ENCODE measurements at places on chromosomes 7 and 10. TPM values are rescaled to one million over a fixed set of nuclear protein-coding genes. Genes with fewer than 3 reads are reported as not detected.
A peak's percentile ranks its signal among the peaks of the same experiment; 100 is the strongest.

Gene MACC1
- 22.1 TPM for total RNA-seq

Gene TFPI2
- 7.1 TPM for total RNA-seq

Gene TRIM50
- total RNA-seq: 0.20 TPM

Gene SFRP5
- 3.0 TPM for total RNA-seq

Gene EFCAB10
- 1.6 TPM for total RNA-seq

Gene CRHR2
- total RNA-seq: not detected

Gene MYPN
- not detected for total RNA-seq

Gene CDC14C
- total RNA-seq: not detected

Gene RELN
- 5.6 TPM for total RNA-seq

DNA sequence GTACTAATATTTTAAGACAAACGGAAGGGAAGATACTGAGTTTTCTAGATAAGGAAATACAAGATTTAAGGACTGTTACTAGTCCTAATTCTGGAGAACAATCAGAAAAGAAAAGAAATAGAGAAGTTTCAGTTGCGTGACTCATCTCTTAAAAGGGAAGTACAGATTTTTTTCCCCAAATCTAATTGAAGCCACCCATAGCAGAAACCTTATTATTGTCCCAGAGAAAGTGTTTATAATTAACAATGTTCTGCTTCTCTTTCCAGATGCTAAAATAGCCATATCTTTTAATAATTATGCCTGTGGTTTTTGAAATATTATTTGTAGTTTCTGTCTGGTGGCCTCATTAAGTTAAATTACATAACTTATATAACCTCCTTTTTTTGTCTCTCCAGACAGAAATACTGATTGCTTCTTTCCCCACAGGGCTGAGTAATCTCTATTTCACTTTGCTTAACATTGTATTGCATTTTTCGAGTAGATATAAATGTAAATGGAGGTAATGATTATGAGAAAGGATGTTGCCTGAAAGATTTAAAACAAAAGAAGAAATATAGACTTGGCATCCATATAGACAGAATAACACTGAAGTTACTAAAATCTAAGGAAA lies 240.7 kb upstream of the MBL2 start:
- no peak overlapping the region for H3K4me3 ChIP-seq
- DNase-seq: no peak
- H3K27ac ChIP-seq: no peak overlapping the region
- H3K27me3 ChIP-seq: no peaks in the 10 kb centered on the region

GRCh38 chr10:133088956-133089800 lies 1.5 kb downstream of the ADGRA1 start:
- H3K27ac ChIP-seq: no peak overlapping the region
- no peaks in the 10 kb centered on the region for H3K4me1 ChIP-seq
- no peak overlapping the region for H3K4me3 ChIP-seq
- DNase-seq: no peak
- peaks cover 62% of the 10 kb centered on the region for H3K27me3 ChIP-seq
- no peaks in the 10 kb centered on the region for H3K36me3 ChIP-seq

DNA sequence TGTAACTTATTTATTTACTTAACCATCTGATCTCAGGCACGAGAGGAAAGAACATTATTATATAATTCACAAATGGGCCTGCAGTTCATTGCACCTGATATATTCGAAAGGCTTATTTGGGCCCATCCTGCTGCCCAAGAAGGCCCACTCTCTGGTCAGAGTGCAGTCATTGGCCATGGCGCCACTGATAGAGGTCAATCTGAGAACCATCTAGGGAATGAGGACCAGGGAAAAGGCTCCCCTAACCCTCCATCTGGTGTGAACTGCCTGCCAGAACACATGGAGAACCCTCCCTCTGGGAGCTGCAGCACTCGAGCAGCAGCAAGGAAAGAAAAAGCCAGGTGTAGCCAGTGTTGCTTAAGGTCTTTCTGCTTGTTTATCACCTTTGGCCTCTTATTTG lies 136.6 kb downstream of the REEP3 start:
- no peaks in the 10 kb centered on the region for H3K27me3 ChIP-seq
- H3K4me3 ChIP-seq: no peak overlapping the region
- no peaks in the 10 kb centered on the region for H3K4me1 ChIP-seq

- no peak overlapping the region for H3K4me3 ChIP-seq
- DNase-seq: no peak
- no peaks in the 10 kb centered on the region for H3K4me1 ChIP-seq
- H3K36me3 ChIP-seq: no peaks in the 10 kb centered on the region
These were observed 76.2 kb downstream of the SFMBT2 start for GRCh38 chr10:7334642-7334964.

- H3K4me3 ChIP-seq: no peak overlapping the region
- no peaks in the 10 kb centered on the region for H3K27me3 ChIP-seq
- H3K4me1 ChIP-seq: no peaks in the 10 kb centered on the region
These were observed 806.9 kb upstream of the SORCS1 start for GRCh38 chr10:107971411-107971810.

- peaks cover 47% of the 10 kb centered on the region for H3K27me3 ChIP-seq
- no peak overlapping the region for H3K4me3 ChIP-seq
- H3K4me1 ChIP-seq: no peaks in the 10 kb centered on the region
- no peak for DNase-seq
- H3K27ac ChIP-seq: no peak overlapping the region
These were observed 48.4 kb upstream of the NKX6-2 start for GRCh38 chr10:132834311-132834761.

DNA sequence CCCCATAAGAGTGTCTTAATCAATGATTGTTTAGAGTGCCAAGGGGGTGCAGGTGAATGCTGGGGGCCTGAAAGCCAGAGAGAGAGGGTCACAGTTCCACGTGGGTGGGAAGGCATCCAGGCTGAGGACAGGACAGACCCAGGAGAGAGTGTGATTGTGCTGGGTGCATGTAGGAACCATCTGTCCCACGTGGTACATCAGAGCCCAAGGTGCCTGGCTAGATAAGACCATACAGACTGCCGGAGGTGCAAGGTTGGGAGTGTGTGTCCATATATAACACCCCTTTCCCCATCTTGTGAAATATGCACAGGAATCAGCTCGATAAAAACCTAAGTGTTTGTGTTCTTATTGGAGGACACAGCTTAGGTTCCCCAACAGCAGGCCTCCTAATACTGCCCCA lies 85.5 kb downstream of the WIPF3 start:
- no peaks in the 10 kb centered on the region for H3K4me1 ChIP-seq
- no peak for DNase-seq
- no peak overlapping the region for H3K27ac ChIP-seq
- no peak overlapping the region for H3K4me3 ChIP-seq
- no peaks in the 10 kb centered on the region for H3K36me3 ChIP-seq

GRCh38 chr7:100681491-100682227 lies 8.1 kb downstream of the GNB2 start:
- no peak overlapping the region for H3K27ac ChIP-seq
- H3K36me3 ChIP-seq: peaks cover 97% of the 10 kb centered on the region
- H3K4me1 ChIP-seq: peaks cover 8% of the 10 kb centered on the region
- no peak for DNase-seq

- peaks cover 4% of the 10 kb centered on the region for H3K4me1 ChIP-seq
- H3K27ac ChIP-seq: no peak overlapping the region
- no peak for DNase-seq
- no peak overlapping the region for H3K4me3 ChIP-seq
These were observed 651.5 kb downstream of the LRMDA start for GRCh38 chr10:76082956-76083355.

GRCh38 chr10:9579110-9579705 lies 1438.5 kb upstream of the CELF2 start:
- no peak overlapping the region for H3K27ac ChIP-seq
- DNase-seq: no peak
- H3K36me3 ChIP-seq: no peaks in the 10 kb centered on the region
- H3K27me3 ChIP-seq: no peaks in the 10 kb centered on the region

GRCh38 chr7:21076054-21076453 lies 289.4 kb upstream of the SP8 start:
- no peaks in the 10 kb centered on the region for H3K4me1 ChIP-seq
- no peaks in the 10 kb centered on the region for H3K27me3 ChIP-seq
- H3K4me3 ChIP-seq: no peak overlapping the region

- H3K4me3 ChIP-seq: no peak overlapping the region
- H3K4me1 ChIP-seq: no peaks in the 10 kb centered on the region
- no peak overlapping the region for H3K27ac ChIP-seq
- no peak for DNase-seq
These were observed 307.2 kb downstream of the HGF start for GRCh38 chr7:81462672-81463071.

DNA sequence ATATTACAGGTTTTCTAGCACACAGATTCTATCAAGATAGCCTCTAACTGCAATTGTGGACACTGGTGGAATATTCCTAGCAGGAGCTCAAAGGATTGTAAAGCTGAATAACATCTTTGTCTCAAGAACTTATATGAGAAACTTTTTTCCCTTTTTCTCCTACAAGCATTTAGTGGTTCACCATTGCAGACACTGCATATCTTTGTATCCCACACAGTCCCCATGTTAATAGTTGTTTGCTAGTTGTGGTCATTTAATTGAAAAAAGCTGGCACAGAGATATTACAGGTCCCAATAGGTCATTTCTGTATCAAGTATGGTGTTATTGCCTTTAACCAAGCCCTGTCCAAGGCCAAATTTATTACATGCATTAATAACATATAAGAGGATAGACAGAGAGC lies 226.2 kb upstream of the TCF7L2 start:
- DNase-seq: no peak
- no peaks in the 10 kb centered on the region for H3K36me3 ChIP-seq
- H3K4me1 ChIP-seq: no peaks in the 10 kb centered on the region
- no peak overlapping the region for H3K4me3 ChIP-seq

DNA sequence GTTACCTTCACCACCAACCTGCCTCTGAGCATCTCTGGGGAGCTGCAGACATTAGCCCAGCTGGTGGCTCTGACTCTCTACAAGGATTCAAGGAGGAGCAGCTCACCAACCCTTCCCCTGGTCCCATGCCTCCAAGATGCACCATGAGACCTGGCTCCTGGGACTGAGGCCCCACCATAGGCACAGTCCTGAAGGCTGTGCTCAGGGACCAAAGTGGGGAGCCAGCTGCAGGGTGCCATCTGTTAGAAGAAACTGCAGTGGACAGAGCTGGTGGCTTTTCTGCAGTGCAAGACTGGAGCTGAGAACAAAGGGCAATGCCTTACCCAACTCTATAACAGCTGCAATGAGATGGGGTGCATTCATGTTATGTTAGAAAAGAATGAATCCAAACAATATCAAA lies 581.6 kb downstream of the TCERG1L start:
- no peaks in the 10 kb centered on the region for H3K4me1 ChIP-seq
- no peak overlapping the region for H3K4me3 ChIP-seq
- H3K36me3 ChIP-seq: no peaks in the 10 kb centered on the region
- DNase-seq: peak; percentile 16
- no peak overlapping the region for H3K27ac ChIP-seq
- H3K27me3 ChIP-seq: no peaks in the 10 kb centered on the region

DNA sequence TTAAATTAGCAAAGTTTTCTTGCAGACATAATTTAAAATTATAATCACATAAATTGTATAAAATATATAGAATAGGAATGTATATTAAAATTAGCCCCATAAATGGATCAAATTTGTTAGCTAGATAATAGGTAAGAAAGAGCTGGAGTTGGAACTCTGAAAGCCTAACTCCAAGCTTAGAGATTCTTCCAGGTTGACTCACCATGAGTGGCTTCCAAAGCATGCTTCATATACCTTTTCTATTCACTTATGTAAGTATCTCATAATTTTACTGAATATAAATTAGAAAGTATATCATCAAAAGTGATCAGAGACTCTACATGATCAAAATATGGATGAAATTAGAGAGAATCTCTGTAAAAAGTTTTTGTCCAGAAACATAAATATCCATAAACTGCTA lies 320.7 kb upstream of the MAGI2 start:
- H3K27ac ChIP-seq: no peak overlapping the region
- no peaks in the 10 kb centered on the region for H3K27me3 ChIP-seq
- no peaks in the 10 kb centered on the region for H3K4me1 ChIP-seq
- no peak overlapping the region for H3K4me3 ChIP-seq

DNA sequence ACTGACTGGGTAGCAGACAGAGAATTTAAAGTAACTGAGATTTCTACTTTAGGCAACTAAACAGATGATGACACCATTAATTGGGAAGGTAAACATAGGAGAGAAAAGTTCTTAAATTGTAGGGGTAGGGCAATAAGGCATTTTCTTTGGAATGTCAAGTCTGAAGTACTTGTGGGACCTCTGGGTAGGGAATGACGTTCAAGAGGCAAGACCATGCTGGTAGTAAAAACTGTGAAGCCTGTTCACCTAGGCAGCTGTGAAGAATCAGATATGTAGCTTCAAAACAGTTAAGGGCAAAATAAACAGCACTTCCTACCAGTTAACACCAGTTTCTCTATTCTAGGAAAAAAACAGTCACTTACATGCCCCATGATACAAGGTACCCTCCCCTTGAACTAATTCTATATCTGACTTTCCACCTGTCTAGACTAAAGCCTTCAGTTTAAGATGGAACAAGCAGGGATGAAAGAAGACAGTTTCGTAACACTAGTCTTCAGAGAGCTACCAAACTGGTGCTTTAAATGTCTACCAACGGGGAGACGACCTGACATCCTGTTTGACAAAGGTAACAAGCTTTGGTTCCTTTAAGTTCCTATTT lies 63.1 kb upstream of the KCNIP2 start:
- DNase-seq: no peak
- no peaks in the 10 kb centered on the region for H3K27me3 ChIP-seq
- peaks cover 20% of the 10 kb centered on the region for H3K36me3 ChIP-seq
- peaks cover 5% of the 10 kb centered on the region for H3K4me1 ChIP-seq
- no peak overlapping the region for H3K4me3 ChIP-seq
- H3K27ac ChIP-seq: no peak overlapping the region

GRCh38 chr10:62154231-62154630 lies 114.4 kb downstream of the RTKN2 start:
- no peaks in the 10 kb centered on the region for H3K27me3 ChIP-seq
- no peak overlapping the region for H3K4me3 ChIP-seq
- DNase-seq: no peak
- no peak overlapping the region for H3K27ac ChIP-seq
- H3K36me3 ChIP-seq: no peaks in the 10 kb centered on the region

DNA sequence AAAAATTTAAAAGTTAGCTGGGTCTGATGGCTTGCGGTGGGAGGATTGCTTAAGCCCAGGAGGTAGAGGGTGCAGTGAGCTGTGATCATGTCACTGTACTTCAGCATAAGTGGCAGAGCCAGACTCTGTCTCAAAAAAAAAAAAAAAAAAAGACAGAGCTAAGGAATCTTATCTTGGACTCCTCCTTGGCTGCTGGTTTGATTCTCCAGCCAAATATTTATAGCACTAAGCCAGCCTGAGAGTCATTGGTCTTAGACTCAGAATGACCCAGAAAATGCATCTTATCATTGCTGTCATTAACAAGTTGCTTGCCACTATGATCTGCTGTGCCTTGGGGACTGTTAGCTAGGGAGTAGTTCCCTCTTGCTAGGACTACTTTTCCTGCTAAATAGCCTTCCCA lies 164.7 kb downstream of the GNAT3 start:
- H3K27me3 ChIP-seq: no peaks in the 10 kb centered on the region
- no peak overlapping the region for H3K27ac ChIP-seq
- DNase-seq: no peak
- no peaks in the 10 kb centered on the region for H3K36me3 ChIP-seq
- no peak overlapping the region for H3K4me3 ChIP-seq
- no peaks in the 10 kb centered on the region for H3K4me1 ChIP-seq

GRCh38 chr10:125543796-125544195 lies 139.2 kb downstream of the TEX36 start:
- no peak overlapping the region for H3K4me3 ChIP-seq
- H3K4me1 ChIP-seq: no peaks in the 10 kb centered on the region
- peaks cover 7% of the 10 kb centered on the region for H3K27me3 ChIP-seq
- no peak for DNase-seq

All from upper lobe of right lung (tissue), 1 donor.